ENCODE measurements at places on chromosomes 6 and 20.

GRCh38 chr20:54070187-54070987 is at the start of gene BCAS1:
TSS of gene BCAS1 (minus strand) at chr20:54070594. CDS start at chr20:54058718, 11,876 bp downstream.
- DNase-seq: no peak

GRCh38 chr20:25277051-25277801 is 29.3 kb downstream of the PYGB start:
- no peak for DNase-seq

- DNase-seq: no peak
Measured at GRCh38 chr6:90204327-90205056, 92.2 kb downstream of the BACH2 start.

DNA sequence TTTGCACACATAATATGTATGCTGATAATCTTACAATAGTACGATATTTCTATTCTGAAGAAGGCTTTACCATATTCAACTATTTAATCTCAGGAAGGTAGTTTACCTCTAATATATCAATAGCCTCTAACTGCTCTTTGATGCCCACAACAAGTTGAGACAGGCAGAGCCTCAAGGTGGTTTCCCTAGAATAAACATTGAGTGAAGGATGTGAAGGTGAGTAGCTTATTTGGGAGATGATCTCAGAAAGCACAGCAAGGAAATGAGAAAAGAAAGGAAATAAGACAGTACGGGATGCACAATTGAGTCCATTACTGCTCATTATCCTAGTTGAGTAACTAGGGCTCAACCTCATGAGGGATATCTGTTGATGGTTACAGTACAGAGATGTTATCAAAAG is 638.4 kb downstream of the MAFB start:
- no peak for DNase-seq

- DNase-seq: no peak
Measured at GRCh38 chr20:31698803-31699718, 23.6 kb downstream of the BCL2L1 start.

- DNase-seq: no peak
Measured at GRCh38 chr20:47146686-47147085, 209.8 kb downstream of the ZMYND8 start.

DNA sequence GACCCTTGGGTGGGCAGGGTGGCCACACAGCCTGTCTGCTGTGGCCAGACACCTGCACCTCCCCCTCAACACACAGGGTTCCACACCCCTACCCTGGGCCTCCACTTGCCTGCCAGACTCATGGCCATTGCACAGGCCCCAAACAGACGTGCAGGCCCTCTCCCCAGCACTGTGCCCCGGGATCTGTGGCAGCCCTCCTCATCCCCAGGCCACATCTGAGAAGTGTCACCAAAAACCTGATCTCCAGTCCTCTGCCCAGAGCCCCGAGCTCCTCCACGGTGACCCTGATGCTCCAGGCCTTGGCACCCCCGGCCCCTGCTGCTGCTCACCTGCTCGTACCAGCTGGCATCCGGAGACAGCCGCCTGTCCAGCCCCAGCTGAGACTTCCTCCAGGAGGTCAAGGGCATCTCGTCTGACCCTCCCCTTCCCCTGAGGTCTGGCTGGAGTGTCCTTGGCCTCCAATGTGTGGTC is 160.1 kb downstream of the DLL1 start:
- DNase-seq: no peak

DNA sequence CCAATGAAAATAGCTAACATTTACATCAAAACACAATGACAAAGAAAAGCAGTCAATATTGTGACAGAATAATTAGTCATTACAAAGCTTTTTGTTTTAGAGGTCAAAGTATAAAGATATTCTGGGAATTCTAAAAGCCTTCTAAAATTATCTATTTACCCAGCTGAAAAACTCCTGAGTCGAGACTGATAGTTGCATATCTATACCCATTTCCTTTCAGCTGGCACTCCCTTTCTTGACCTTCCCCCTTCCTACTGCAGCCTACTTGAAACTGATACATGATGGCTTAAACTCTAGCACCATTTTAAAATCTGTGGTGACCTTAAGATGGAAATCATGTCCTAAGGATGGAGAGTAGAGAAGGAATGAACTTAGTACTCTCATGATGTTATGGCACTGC is 38.6 kb downstream of the LMBRD1 start:
- DNase-seq: no peak

GRCh38 chr6:71250099-71250602 is 38.5 kb upstream of the OGFRL1 start:
- no peak for DNase-seq

DNA sequence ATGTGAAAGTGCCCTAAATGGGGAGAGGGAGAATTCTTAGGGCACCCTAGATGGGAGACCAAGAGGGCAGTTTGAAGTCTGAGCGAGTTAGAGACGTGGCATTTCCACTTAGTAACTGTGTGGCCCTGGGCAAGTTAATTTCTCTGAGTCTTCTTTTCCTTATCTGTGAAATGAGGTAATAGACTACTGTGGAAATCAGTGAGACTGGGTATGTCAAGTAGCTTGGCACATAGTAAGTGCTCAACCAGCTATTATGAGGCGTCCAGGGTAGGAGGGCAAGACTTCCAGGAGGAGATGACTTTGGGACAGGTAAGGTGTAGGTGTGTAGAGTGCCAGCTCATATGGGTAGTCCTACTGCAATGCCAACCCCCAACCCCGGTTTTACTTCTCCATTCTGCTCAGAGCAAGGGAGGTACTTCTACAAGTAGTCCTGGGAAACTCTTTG is 770 bp downstream of the KIF3B start:
- peak; percentile 29 for DNase-seq

DNA sequence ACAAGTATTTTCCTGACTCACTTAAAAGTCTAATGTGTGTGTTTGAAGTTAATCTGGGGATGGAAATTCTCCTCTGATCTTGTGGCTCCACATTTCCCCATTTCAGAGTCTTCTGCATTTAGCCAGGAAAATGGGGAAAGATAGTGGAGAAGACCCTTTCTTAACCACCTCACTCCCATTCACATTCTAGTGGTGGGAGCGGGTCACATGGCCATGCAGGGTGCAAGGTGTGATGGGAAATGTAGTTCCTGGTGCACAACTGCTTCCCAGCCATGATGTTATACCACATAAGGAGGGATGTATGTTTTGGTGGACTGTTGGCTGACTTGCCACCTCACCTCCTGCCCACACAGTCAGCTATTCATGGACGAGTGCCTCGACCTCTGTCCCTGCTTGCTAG is 61.8 kb downstream of the BANF2 start:
- DNase-seq: no peak

Measured in stimulated activated CD4-positive, alpha-beta T cell treated with anti-CD3 and anti-CD28 coated beads, Interleukin-4, amount 100 ng/mL, for 24 hours (primary cell).